H4 (cell line): ENCODE measurements at places on chromosomes 3 and 15. TPM values are rescaled to one million over a fixed set of nuclear protein-coding genes. Genes with fewer than 3 reads are reported as not detected.

GRCh38 chr15:90295270-90295648, 29.8 kb downstream of the NGRN start:
- no peak for DNase-seq

Gene C15orf40
- total RNA-seq: 27.5 and 39.5 TPM in 2 replicates

- DNase-seq: no peak
Observed at GRCh38 chr3:184341925-184342324, 4.5 kb downstream of the FAM131A start.

- DNase-seq: no peak
Observed at GRCh38 chr15:25243800-25244097, 195.1 kb downstream of the UBE3A start.

Gene ITGA11
- total RNA-seq: 0.41 and 0.66 TPM in 2 replicates

Gene SEMA6D
- 7.6 and 10.4 TPM in 2 replicates for total RNA-seq

Gene LDHAL6B
- not detected in 2 replicates for total RNA-seq

- DNase-seq: no peak
Observed at GRCh38 chr3:67028001-67028784, 30.1 kb downstream of the KBTBD8 start.

GRCh38 chr15:90306560-90306959, 41.1 kb downstream of the NGRN start:
- no peak for DNase-seq

Gene SLC38A3
- not detected in 2 replicates for total RNA-seq

DNA sequence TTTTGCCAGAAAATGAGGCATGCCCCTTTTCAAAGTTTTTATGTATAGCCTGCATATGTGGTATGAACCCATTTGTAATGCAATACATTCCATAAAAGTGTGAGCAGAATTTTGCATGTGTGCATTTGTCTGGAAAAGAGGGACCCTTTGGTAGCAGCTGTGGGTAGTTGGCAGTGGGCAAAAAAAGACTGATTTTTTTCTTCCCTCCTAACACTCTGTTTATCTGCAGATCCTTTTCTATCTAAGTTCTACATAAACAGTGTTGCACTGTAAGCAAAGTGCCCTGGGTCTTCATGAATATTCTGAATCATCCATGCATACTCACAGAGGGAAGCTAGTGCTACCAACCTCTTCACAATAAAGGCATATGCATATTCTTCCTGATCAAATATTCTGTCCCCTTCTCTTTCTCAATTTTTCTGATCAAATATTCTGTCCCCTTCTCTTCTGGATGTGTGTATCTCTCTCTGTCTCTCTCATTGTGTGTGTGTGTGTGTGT, 211.2 kb upstream of the EIF1B start:
- no peak for DNase-seq

Gene GOLGA8G
- 0.16 TPM in 1 of 2 replicates, not detected in the other for total RNA-seq

Gene RHCG
- total RNA-seq: not detected in 2 replicates
